ENCODE measurements at places on chromosomes 11 and 22. TPM values are rescaled to one million over a fixed set of nuclear protein-coding genes. Genes with fewer than 3 reads are reported as not detected.

NELL1 gene
- total RNA-seq, result not detected

- H3K27me3 ChIP-seq, result no peaks in the 10 kb centered on the region
- DNase-seq, result no peak
- no peak overlapping the region for H3K27ac ChIP-seq
- no peaks in the 10 kb centered on the region for H3K36me3 ChIP-seq
- H3K4me1 ChIP-seq, result no peaks in the 10 kb centered on the region
Measured at GRCh38 chr11:88106666-88107065, 68.6 kb downstream of the RAB38 start.

DNA sequence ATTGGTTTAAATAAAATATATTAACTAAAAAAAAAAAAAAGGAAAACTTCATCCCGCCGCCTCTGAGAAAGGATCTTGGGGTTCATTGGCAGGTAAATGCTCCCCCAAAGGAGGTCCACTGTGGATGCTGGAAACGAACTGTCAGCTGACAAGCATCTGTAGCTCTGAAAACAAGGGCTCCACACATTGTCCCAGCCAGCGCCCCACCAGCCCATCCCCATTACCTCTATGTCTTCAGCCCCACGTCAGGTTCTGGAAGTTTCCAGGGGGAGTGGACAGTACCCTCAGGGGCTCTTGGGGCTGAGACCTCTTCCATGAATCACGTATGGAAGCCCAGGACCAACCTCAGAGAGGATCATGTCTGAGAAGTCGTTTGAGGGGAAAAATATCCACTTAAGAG lies 66.4 kb upstream of the WNT7B start:
- DNase-seq, result no peak
- peak overlapping the region; percentile 53 for H3K27ac ChIP-seq
- H3K4me3 ChIP-seq, result no peak overlapping the region
- H3K36me3 ChIP-seq, result no peaks in the 10 kb centered on the region
- no peaks in the 10 kb centered on the region for H3K27me3 ChIP-seq

DNA sequence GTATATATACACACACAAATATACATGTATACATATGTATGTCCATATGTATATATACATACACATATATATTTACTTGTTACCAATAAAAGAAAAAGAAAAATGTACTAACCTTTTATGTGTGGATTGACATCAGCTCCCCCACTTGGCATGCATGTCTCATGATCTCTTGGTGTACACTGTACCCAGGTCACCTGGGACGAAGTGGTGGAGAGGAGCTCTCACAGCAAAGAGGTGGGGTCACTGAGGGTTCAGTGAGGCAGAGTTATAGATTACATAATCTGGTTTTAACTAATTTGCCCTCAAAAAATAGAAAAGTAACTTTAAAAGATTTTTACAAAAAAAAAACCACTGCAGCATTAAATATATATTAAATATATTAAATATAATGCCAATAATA lies 15.5 kb upstream of the USP47 start:
- H3K27me3 ChIP-seq, result peaks cover 6% of the 10 kb centered on the region
- no peaks in the 10 kb centered on the region for H3K4me1 ChIP-seq
- DNase-seq, result no peak

GRCh38 chr11:80822308-80822707 lies 1381.5 kb upstream of the TENM4 start:
- H3K4me3 ChIP-seq, result no peak overlapping the region
- H3K36me3 ChIP-seq, result no peaks in the 10 kb centered on the region
- DNase-seq, result no peak
- no peaks in the 10 kb centered on the region for H3K4me1 ChIP-seq
- H3K27me3 ChIP-seq, result no peaks in the 10 kb centered on the region

DNA sequence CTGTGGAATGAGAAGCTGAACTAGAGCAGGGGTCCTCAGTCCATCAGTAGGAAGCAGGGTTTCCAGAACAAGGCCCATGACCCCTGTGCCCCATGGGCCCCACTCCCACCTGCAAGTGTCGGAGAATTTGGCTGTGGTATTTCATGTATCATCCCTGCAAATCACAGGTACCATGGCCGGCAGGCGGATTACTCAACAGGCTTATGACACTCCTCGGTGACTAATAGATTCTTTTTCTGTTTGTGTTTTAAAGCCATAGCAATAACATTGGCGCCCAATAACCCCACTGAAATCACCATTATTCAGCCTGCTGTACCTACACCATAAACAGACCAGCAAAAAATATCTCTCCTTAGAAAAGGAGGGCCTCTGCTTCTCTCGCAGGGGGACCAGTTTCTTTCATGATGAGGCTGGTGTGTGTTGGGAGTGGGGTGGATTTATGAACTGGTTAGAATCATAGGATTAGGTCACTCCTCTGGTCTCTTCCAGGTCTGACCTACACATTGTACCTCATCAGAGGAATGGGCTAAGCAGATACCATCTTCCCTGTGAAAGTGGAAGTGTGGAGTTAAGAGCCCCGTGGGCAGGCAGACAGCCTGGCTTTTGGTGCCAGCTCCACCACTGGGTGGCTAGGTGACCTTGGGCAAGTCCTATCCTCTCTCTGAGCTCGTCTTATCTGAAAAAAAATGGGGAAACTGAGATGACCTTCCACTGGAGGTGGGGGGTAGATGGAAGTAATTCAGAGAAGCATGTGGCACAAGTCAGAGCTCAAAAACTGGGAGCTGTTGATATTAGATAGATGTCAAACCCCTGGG lies 60.2 kb upstream of the WNT11 start:
- no peak overlapping the region for H3K4me3 ChIP-seq
- H3K4me1 ChIP-seq, result no peaks in the 10 kb centered on the region
- DNase-seq, result no peak
- no peaks in the 10 kb centered on the region for H3K36me3 ChIP-seq

DNA sequence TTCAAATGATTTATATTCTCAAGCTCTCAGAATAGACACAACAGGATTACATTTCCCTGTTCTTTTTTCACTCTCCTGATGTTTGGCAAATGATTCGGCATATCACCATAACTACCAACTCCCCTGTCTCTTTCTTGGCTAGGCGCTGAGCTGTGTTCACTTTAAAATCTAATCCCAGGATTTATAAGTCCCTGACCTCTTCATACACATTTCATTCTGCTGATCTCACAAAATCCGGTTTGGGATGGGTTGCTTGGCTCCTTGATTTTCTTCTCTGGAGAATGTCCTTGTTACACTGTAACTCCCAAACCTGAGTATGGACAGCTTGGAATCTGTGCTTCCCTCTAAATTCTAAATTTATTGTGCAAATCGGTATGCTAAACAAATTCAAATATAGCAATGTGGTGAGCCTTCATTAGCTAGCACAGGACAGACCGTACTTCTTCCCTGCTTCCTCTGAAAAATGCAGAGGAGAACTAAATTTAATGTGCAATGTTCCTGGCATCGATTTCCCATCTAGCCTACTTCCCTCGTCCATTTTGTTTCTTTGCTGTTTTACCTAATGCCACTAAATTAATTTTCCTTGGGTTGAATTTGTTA lies 858.5 kb upstream of the FAT3 start:
- no peak overlapping the region for H3K4me3 ChIP-seq
- no peaks in the 10 kb centered on the region for H3K36me3 ChIP-seq
- DNase-seq, result no peak
- no peaks in the 10 kb centered on the region for H3K4me1 ChIP-seq
- H3K27ac ChIP-seq, result no peak overlapping the region

- H3K4me1 ChIP-seq, result peaks cover 26% of the 10 kb centered on the region
- DNase-seq, result no peak
- H3K36me3 ChIP-seq, result no peaks in the 10 kb centered on the region
- no peak overlapping the region for H3K27ac ChIP-seq
Measured at GRCh38 chr11:134063991-134064747, 4.7 kb upstream of the JAM3 start.

DNA sequence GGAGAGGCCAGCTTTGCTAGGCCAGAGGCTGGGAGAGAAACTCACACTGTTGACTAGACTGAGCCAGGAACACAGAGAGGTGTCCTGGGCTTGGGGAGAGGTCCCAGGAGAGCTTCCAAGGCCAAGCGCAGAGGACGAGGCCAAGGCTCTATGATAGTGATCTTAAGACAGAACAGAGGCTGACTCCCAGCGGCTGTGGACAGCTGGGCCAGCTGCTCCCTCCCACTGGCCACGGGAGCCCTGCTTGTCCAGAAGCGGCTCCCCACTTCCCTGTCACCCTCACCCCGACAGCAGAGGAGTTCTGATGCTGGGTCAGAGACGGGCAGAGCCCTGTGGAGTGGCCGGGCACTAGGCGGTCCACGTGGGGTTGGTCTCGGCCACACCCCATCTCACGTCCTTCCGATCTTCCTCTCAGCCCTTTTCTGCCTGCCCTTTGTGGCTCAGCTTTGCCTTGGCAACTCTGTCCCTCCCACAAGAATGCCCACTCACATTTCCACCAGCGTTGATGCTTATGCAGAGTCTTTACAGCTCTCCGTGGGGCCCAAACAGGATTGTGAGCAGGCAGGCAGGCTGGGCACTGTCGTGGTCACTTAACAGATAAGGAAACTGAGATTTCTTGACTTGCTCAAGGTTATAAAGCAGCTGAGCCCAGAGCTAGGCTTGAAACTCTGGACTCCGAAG lies 68.2 kb downstream of the FBXO7 start:
- no peak overlapping the region for H3K27ac ChIP-seq
- H3K27me3 ChIP-seq, result no peaks in the 10 kb centered on the region
- DNase-seq, result no peak
- H3K4me3 ChIP-seq, result no peak overlapping the region
- no peaks in the 10 kb centered on the region for H3K36me3 ChIP-seq

F2 gene
- not detected for total RNA-seq

DNA sequence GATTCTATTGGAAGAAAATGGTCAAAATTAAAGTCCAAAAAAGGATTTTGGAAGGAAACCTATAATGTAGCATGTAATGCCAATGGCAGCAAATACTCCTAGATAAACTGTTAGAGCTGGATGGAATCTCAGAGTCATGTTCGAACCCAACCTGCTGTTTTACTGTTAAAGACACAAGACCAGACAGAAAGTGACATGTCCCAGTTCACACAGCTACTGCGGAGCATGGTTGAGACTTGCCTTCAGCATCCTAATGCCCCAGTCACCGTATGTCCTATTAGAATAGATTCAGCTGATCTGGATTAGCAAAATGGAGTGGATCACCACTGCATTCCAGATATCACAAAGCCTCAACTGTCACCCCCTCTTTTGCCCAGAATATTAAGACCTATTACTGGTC lies 14.9 kb downstream of the PISD start:
- no peaks in the 10 kb centered on the region for H3K27me3 ChIP-seq
- H3K4me3 ChIP-seq, result no peak overlapping the region
- no peaks in the 10 kb centered on the region for H3K36me3 ChIP-seq
- H3K4me1 ChIP-seq, result peaks cover 31% of the 10 kb centered on the region
- peak overlapping the region; percentile 97 for H3K27ac ChIP-seq
- DNase-seq, result no peak

DNA sequence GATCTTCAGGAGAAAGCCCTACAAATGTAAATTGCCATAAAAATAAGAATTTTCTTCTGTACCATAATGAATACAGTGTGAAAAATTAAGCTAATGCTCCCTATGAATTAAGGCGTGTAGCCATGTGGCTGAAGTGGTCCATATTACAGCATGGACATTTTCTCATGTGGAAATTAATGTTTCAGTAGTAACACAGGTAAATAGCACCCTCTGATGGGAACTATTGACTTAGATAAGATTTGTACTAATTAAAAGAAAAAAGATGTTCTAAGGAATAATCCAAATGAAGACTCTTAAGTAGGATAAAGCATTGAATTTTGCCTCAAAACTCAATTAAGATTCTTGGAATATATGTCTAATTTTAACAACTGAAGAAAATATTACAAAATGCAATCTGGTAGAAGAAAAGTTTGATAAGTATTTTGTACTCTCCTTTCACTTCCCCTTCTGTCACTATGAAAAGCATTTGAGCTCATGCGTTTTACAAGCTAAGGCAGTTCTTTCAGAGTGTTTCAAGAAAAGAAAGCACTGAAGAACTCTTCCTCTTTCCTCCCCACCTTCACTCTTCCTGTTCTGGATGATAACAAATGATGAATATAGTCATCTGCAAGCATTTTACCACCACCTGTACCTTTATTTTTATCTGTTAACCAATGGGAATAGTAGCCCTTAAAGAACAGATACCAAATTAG lies 9.9 kb upstream of the OR8D2 start:
- no peaks in the 10 kb centered on the region for H3K36me3 ChIP-seq
- peaks cover 11% of the 10 kb centered on the region for H3K27me3 ChIP-seq
- no peak overlapping the region for H3K4me3 ChIP-seq
- no peaks in the 10 kb centered on the region for H3K4me1 ChIP-seq

- no peak overlapping the region for H3K27ac ChIP-seq
- no peaks in the 10 kb centered on the region for H3K36me3 ChIP-seq
- DNase-seq, result no peak
- no peak overlapping the region for H3K4me3 ChIP-seq
Measured at GRCh38 chr22:22881116-22882000, 6.3 kb upstream of the IGLL5 start.

HIPK3 gene
- 36.1 TPM for total RNA-seq

DNA sequence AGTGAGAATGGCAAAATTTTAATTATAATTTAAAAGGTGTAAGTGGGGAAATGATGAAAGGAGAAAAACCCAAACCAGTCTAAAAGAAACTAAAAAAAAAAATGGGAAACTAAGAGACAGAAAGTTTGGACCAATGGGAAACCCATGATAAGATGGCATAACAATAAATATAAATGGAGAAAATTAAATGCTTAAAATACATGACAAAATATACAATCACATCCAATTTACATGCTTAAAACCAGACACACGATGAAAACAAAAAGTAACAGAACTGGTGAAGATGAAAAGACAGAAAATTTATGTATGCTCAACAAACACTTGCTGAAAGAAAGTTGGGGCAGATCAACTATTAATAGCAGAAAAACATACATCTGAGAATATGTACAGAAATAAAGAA lies 1471.1 kb downstream of the TBC1D22A start:
- no peaks in the 10 kb centered on the region for H3K27me3 ChIP-seq
- no peaks in the 10 kb centered on the region for H3K36me3 ChIP-seq
- H3K4me3 ChIP-seq, result no peak overlapping the region
- no peak overlapping the region for H3K27ac ChIP-seq
- no peaks in the 10 kb centered on the region for H3K4me1 ChIP-seq

UBASH3B gene
- total RNA-seq, result 38.1 TPM

GRCh38 chr11:76604081-76604625 lies 66.4 kb downstream of the LRRC32 start:
- DNase-seq, result no peak
- H3K27me3 ChIP-seq, result no peaks in the 10 kb centered on the region
- H3K4me1 ChIP-seq, result peaks cover 9% of the 10 kb centered on the region
- no peak overlapping the region for H3K27ac ChIP-seq
- no peaks in the 10 kb centered on the region for H3K36me3 ChIP-seq

SHISA8 gene
- total RNA-seq, result not detected

GRCh38 chr11:77249427-77249826 lies 52.1 kb downstream of the GDPD4 start:
- H3K4me3 ChIP-seq, result no peak overlapping the region
- peak; percentile 37 for DNase-seq
- H3K4me1 ChIP-seq, result peaks cover 35% of the 10 kb centered on the region

- H3K36me3 ChIP-seq, result no peaks in the 10 kb centered on the region
- no peak overlapping the region for H3K4me3 ChIP-seq
- H3K4me1 ChIP-seq, result no peaks in the 10 kb centered on the region
- H3K27me3 ChIP-seq, result no peaks in the 10 kb centered on the region
- DNase-seq, result no peak
Measured at GRCh38 chr11:60111793-60112192, 23.3 kb downstream of the MS4A2 start.

GRCh38 chr11:67382276-67383136 lies 9.1 kb upstream of the CLCF1 start:
- peak; percentile 72 for DNase-seq
- H3K27ac ChIP-seq, result no peak overlapping the region
- H3K27me3 ChIP-seq, result no peaks in the 10 kb centered on the region
- no peak overlapping the region for H3K4me3 ChIP-seq
- no peaks in the 10 kb centered on the region for H3K4me1 ChIP-seq

MYEOV gene
- 14.4 TPM for total RNA-seq

All from endothelial cell of umbilical vein (primary cell).